ENCODE measurements at places on chromosomes 12 and 14.

- no peak for DNase-seq
These were observed 73.9 kb upstream of the CAPRIN2 start for GRCh38 chr12:30828686-30829085.

DNA sequence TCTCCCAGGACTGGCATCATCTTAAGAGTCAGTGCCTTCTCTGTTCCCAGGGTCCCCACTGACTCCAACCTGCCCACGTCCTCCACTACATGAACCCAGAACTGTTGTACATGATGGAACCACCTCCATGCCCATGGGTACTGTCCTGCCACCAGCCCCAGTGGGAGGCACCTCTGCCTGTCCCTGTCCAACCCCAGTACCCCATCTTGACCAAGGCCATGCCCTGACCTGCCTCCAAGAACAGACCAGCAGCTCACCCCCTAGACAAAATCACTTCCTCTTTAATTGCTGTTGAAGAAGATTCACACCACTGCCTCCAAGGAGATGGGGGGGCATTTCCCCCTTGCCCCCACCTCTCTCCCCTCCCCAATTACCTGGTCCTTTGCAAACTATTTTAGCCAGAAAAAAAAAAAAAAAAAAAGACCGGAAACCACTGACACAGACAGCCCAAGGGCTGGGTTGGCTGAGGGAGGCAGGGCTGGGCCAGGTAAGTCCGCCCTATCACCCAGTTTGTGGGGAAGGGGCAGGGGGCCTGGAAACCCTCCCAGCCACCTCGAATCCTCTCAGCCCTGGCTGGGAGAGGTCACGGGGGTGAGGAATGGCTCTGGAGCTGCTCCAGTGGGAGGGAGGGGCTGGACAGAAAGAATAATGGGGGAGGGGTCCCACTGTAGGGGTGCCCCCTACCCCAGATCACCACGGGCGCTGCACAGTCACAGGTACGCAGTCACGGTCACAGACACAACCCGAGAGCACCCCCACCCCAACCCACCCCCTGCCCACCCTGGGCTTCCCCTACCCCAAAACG is 13.4 kb downstream of the AGAP2 start:
- DNase-seq: no peak

- DNase-seq: peak; percentile 39
These were observed 187.2 kb upstream of the NEDD1 start for GRCh38 chr12:96719660-96720362.

GRCh38 chr14:34372786-34373185 is 89.3 kb downstream of the SPTSSA start:
- no peak for DNase-seq

GRCh38 chr12:124504273-124505000 is 63.0 kb downstream of the NCOR2 start:
- no peak for DNase-seq

DNA sequence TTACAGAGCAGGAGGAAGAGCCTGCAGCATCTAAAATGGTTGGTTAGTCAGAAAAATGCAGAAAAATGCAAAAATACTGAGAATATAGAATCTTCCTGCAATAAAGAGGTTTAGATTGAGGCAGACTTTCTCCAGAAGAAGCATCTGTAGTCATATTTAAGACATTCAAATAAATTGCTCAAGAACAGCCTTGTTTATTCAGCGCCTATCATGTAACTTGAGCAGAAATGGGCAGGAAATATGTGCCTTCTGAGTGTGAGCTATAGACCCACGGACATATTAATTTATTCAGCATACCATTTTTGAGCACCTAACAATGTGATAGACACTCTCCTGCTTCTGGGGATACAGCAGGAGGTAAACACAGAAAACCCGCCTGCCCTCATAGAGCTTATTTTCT is 102.0 kb upstream of the HIF1A start:
- DNase-seq: no peak

Measured in forelimb muscle (tissue), 1 donor.